ENCODE measurements at places on chromosomes 1 and 21.

- no peak for DNase-seq
These were observed 7.6 kb downstream of the DENND2D start for GRCh38 chr1:111192658-111193519.

DNA sequence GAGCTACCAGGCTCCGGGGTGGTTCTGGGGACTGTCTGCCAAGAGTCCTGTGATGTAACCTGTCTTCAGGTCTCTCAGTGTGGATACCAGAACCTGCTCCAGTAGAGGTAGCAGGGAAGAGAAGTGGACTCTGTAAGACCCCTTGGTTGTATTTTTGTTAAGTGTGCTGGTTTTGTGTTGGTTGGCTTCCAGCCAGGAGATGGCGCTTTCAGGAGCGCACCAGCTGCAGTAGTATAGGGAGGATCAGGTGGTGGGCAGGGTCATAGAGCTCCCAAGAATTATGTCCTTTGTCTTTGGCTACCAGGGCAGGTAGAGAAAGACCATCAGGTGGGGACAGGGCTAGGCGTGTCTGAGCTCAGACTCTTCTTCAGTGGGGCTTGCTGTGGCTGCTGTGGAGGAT is 1147.2 kb upstream of the ADGRL4 start:
- no peak for DNase-seq

DNA sequence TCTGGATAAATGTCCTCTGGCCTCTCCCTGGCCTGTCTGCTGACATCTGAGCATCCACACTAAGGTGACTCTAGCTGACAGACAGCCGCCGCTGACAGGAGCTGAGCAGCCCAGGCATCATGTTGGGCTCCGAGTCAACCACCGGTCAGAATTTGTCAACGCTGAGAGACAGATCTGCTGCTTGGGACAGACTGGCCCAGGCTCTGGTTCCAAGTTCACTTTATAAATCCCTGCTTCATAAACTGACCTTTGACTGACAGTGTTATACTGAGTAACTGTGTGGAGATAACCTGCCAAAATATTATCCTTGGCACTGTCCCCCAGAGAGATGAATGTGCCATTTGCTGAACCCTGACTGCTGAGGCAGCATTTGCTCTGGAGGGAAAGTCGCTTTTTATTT is 616.7 kb downstream of the NPHP4 start:
- no peak for DNase-seq

GRCh38 chr1:162868972-162869371 is 8.0 kb upstream of the CCDC190 start:
- no peak for DNase-seq

- no peak for DNase-seq
These were observed 15.0 kb upstream of the ERMAP start for GRCh38 chr1:42801832-42802473.

GRCh38 chr1:154614901-154615300 is 6.9 kb upstream of the ADAR start:
- DNase-seq = no peak

- no peak for DNase-seq
These were observed 150.9 kb downstream of the CNIH3 start for GRCh38 chr1:224767031-224767430.

DNA sequence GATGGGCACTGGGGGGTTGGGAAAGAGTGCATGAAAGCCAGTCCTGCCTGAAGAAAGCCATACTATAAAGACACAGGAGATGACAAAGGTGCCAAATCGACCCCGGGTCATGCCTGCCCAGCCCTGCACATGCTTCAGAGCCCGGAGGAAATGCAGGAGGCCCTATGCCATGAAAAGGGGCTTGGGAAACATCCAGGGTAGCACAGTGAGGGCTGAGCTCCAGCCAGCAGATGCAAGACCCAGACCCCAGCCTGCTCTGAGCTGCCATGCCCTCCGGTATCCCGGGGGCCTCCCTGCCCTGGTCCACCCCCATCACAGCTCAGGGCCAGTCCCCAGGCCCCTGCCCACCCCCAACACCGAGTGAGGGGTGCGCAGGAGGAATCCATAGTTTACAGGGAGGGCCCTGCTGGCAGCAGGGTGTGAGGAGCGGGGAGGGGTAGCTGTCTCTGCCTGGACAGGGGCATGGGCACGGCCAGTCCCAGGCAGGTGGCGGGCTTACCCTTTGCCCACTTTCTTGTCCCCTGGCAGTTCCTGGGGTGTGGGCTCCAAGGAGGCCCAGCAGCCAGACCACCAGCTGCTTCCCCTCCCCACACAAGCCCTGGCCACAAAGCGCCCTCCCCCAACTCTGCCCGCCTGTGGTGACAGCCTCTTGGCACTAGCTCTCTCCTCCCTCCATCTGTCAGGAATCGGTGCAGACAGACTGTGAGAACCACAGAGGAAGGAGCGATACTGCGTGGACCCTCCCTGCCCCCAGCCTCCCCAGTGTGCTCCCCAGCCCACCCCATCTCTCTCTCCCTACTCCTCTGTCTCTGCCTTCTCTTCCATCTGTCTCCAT is 16.8 kb downstream of the LRP8 start:
- no peak for DNase-seq

DNA sequence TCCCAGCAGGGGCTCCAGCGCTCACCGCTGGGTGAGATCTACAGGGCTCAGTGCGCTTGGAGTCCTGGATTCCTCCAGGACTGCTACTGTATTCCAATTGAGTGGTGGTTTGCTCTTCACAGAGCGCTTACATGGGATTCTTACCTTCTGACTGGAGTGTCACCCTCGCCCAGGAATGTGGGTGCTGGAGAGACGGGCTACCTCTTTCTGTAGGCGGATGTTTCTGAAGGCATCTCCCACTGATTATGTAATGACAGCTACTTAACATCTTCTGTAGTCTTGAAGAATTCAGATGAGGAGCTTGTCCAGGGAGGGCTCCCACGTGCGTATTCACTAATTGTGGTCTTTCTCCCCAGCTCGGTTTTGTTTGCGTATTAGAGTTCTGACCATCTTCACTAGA is 154.2 kb downstream of the DYRK1A start:
- DNase-seq = no peak

GRCh38 chr1:16155537-16156410 is at the start of gene EPHA2:
EPHA2 (minus strand) TSS chr1:16156069; CDS start chr1:16155932, 137 bp downstream.
- DNase-seq = no peak

GRCh38 chr21:44969066-44969670 is 29.3 kb downstream of the SLX9 start:
- no peak for DNase-seq

GRCh38 chr1:64631346-64632034 is 113.4 kb upstream of the RAVER2 start:
- no peak for DNase-seq

GRCh38 chr1:66475940-66476339 is 58.0 kb upstream of the SGIP1 start:
- DNase-seq = no peak

DNA sequence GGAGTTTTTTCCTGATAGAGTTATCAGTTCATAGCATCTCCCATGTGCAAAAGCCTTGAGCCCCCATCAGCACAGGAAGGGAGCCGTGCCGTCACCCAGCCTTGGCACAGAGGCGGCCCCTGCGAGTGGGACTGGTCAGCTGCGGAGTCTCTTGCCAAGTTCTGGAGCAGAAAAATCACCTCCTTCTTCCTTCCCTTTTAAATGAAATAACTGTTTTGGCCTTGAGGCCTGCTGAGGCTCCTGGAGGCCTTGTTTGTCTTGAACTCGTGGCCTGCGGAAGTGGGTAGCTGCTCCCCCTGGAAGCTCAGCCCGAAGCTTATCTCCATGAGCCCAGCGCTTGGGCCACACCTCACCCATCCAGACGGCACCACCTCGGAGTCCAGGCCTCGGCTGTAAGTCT is 145.7 kb upstream of the TMEM51 start:
- DNase-seq = no peak

DNA sequence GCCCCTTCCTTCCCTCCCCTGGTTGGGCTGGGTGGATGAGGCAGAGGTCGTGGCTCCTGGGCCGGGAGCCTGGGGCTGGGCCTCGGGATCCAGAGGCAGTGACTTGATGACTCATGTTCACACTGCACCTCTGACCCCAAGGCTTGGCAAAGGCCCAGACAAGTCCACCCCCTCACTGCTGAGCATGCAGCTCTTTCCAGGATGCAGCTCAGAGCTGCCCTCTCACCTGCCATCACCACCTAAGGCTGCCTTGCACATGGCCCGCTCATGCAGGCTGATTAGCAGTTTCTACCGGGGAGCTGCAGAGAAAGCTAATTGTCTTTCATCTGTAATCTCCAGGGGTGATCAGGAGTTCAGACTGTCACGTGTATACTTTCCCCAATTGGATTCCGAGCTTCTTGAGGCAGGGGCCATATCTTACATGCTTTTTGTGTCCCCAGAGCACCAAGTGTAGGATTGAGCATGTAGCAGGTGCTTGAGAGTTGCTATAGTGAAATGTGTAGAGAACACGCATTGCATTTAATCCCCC is 62.1 kb downstream of the LRRN2 start:
- no peak for DNase-seq

DNA sequence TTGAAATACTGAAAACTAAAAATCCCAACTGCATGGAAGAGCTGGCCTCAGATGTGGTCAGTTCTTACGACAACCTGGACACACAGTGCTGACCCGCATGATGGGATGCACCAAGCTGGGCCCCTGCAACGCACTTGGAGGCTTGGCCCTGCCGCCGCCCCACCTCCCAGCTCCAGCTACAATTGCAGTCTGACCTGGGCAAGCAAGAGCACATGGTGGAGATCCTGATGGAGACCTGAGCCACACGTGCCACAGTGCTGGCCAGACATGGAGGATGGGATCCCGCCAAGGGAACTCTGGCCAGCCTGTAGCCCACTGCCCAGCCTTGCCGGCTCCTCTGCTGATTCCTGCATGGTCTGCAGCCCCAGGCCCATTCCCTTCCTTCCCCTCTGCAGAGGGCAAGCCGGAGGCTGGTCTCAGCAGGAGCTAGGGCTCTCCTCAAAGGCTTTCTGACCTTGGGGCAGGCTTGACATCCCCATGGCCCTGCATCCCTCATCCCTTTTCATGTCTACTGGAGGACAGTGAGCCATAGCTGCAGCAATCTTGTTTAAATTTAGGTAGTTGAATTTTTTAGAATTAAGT is 14.1 kb downstream of the CR1L start:
- no peak for DNase-seq

DNA sequence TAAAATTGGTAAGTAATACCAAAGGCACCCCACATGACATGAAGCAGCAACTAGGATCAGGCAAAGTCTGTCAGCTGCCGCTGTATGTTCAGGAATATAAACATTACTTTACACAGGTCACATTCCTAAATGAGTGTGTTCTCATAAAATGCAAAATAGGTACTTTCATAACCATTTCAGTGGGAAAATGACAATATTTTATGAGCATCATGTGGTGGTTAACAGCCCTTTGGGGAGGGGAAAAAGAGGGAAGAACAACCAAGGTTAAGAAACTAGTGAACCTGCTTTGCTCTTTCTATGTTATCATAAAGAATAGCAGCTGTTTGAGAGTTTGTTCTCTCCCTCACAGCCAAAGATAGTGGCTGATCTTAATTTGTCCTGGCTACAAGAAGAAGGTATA is 105.4 kb upstream of the LBR start:
- DNase-seq = no peak

DNA sequence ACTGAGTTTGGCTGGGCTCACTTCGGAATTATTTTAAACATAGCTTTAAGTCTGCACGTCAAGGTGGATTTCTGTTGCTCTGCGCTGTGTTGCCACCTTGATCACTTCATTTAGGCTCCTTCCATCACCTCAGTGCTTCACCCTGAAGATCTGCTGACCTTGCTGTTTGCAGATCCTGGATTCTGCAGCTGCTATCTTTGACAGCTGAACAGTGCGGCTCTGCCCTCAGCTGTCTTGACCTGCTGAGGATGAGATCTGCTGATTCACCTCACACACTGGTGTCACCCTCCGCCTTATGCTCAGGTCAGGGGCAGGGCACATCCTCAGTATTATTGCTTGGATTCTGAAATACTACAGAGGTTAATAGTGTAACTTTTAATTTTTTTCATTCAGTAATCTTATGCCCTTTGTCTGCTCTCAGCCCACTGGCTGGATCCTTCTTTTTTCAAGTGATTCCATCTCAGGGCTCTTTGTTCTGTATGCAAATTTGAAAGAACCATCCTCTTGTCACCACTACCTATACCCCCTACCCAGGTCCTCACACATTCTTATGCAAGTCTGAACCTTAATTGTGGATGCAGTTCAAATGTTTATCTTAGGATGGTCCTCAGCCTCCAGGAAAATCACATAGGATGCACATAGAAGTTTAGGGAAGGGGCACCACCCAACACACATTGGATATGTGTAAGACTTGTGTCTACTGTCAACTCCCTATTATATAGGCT is 364.0 kb downstream of the OLFM3 start:
- no peak for DNase-seq

- no peak for DNase-seq
These were observed 48.2 kb downstream of the SLC9A1 start for GRCh38 chr1:27106561-27107323.

- DNase-seq = no peak
These were observed 136.6 kb upstream of the ZNF648 start for GRCh38 chr1:182198006-182198605.

- no peak for DNase-seq
These were observed 65.6 kb downstream of the RGSL1 start for GRCh38 chr1:182515556-182515955.

DNA sequence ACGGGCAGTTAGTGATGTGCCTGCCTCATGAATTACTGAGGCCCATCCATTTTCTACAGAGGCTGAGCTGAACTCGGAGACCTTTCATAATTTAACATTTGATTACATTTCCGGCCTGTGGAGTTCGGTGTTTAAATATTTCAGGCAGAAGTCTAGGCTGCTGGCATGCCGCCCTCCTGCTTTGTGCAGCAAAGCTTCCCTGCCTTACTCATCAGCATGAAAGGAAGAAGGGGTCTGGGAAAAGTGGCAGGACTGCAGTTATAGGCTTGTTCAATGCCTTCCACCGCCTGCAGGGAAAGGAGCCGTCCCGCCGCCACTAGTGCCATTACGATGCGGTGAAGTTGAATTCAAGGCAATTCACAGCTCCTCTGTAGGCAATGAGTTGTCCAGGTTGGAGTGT is 527.9 kb downstream of the NPHP4 start:
- no peak for DNase-seq

DNA sequence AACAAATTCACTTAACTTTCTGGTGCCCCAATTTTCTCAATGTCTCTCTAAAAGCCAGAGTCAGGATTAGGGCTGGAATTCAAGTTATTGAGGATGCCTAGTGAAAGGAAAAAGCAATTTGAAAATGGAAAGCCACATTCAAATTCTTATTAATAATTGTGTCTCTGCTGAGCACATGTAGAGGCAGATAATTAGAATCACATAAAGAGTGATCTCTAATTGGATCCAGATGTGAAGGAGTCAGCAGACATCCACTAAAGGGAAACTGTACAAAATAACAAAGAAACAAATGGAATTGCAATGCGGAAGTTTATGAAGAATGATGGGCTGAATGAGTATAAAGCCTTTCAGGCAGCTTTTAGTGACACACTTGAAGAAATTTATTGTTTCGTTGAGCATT is 482.6 kb downstream of the TTLL7 start:
- DNase-seq = no peak

All from AG04449 (cell line).